ENCODE measurements at places on chromosomes 6 and 20.

DNA sequence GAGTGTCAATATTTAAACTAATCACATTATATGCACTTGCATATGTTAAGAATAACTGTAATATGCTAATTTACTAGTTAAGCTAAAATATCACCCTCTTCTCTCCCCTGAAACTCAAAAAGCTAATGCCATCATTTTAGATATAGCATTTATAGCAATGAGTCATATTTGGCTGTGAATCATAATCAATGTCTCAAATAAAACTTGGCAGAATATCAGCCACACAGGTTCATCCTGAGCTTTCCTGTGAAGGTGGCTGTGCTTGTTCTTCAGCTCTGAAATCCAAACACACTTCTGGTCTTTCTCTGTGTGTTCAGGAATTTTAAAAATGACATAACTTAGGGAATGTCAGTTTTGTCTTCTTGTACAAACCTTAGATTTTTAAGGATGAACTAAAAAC, 12.8 kb upstream of the PNRC1 start:
- no peak for DNase-seq

DNA sequence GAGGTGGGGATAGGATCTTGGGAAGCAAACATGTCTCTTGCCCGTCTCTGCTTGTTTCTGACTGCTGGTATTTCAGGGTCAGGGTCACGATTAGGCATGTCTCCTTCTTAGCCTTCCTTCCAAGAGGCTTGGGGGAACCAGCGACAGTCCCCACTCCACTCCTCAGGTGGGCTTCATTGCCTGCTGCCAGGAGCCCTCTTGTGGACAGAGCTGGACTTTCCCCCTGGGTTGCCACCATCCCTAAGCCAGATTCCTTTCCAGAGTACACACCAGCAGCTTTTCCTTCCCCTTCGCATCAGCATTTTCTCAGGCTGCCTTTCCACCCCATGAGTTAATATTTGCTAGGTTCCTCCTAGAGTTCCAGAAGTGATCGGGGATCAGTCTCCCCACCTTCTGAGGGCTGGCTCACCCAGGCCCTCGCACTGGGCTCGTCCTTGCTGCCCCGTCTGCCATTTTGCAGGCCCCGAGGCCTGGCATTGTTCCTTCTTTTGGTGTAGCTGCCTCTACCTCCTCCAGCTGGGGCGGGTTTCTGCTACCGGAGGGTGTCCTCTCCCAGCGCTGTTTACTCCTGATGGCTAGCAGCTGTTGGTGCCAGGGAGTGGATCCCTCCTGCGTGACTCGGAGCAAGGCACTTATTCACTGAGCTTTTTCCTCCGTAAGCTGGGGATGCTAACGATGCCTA, 8.8 kb upstream of the C20orf144 start:
- DNase-seq, result no peak

- no peak for DNase-seq
Measured at GRCh38 chr20:10555865-10556308, 117.9 kb downstream of the JAG1 start.

DNA sequence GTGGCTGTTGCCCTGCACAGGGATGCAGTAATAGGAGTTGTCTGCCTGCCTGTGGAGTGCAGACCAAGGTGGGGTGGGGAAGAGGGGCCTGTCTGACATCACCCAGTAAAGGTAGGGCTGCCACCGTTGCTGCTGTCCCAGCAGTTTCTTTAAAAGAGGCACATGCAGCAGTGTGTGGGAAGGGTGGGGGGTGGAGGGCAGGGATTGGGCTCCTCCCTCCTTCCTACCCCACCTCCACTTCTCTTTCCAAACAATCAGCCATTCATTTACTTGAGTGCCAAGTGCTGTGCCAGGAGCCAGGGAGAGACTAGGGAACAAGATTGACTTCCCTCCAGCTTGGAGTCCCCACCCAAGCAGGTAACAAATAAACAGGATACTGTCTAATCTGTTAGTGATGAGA, 66.8 kb upstream of the MYL9 start:
- no peak for DNase-seq

DNA sequence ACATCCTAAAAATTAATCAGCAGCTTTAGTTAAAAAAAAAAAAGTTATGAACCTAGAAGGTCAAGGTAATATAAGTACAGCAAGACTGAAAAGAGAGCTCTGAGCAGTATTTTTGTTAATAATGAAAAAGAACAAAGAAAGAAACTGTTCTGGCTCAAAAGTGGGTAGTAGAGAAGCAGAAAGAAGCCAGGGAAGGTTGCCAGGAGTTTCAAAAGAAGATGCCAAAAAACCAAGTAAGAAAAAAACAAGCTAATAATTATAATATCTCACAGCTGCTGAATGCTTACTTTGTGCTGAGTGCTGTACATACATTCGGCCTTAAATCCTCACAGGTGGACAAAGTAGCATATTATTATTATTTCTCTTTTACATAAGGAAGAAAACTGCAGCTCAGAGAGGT, 31.9 kb downstream of the NRSN1 start:
- no peak for DNase-seq

DNA sequence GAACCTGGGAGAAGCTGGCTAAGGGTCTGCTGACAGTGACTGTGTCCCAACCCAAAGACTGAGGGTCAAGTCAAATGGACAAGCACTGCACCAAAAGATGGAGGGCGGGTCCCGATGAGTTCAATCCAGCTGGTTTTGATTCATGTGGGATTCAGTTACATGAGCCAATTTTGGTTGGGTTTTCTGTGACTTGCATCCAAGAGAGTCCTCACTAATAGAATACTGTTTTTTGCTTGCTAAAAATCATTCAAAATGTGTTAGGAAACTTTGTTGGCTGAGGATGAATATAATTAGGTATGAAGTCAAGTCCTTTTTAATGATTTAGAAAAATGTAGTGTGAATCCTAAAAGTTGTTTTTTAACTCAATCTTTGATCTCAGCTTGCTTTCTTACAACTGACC, 323.8 kb upstream of the NOX3 start:
- no peak for DNase-seq

DNA sequence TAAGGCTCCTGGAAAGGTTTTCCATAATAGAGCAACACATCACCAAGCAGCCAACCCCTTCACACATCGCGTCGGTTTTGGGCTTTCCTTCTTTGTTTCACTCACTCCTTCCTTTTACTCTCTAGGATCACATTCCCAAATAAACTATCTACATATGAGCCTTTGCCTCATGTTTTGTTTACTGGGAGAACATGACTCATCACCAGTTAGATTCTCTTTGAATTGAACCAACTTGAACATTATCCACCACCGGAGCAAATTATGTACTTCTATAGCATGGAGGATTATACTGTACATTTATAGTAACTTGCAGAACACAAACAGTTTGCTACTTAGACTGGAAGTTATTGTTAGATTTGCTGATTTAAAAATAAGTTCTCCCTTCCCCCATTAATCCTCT, 41.0 kb downstream of the SAMD5 start:
- DNase-seq, result no peak

DNA sequence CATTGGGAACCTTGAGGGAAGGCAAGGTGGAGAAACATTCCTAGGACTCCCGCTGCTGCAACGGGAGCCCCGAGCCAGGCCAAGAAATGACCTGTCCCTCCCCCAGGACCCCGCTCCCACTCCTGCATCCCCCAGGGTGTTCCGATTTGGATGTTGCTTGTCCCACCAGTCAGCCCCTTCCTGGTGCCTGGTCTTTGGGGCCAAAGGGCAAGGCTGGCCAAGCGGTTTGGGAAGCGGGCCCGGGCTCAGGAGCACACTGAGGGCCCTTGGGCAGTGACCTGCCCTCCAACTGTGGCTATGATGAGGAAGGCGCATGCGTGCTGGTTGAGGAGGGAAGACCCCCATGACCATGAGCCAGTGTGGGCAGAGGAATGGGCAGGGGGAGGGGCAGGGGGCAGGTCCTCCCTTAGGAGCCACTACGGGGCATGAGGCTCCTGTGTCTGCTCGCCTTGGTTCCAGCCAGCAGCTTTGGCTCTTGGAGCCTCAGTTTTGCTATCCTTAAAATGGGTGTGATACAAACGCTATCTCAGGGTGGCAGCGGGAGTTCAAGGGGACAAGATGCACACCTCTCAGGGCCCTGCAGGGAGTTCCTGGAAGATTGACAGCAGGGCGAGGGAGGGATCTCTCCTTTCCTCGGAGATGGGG, 50.4 kb downstream of the RBM38 start:
- no peak for DNase-seq

DNA sequence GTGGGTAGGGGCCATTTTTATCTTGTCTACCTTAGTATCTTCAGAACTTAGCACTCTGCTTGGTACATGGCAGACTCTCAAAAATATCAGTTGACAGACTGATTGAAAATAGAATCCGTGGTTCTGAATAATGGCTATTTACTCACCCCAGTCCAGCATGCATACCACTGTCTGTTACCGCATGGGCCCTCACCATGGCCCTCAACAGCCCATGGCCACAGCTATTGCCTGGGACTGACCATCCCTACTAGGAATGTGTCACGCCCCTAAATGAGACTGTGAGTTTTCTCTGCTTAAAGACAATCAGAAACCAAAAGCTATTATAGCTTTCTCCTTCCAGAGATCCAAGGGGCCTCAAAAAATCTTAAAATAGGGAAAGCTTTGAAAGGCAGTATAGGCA, 207.7 kb downstream of the ATXN1 start:
- no peak for DNase-seq

DNA sequence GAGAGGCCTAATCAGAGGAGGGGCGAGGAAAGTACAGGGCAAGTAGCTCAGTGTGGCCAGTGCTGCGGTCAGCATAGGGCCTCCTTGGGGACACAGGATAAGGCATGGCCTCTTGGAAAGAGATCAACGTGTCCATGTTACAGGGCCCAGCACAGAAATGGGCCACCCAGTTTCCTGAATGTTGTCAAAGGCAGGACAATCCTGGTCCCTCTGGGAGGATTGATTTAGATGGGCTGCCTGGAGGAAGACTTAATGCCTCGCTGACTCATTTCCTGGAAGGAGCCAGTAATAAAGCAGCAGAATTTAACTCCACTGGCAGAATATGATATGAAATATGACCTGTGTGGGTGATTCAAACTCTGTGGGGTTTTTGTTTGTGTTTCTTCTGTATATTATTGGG, 16.6 kb downstream of the DDO start:
- no peak for DNase-seq

- no peak for DNase-seq
Measured at GRCh38 chr6:41492261-41492891, 53.8 kb upstream of the FOXP4 start.

- no peak for DNase-seq
Measured at GRCh38 chr20:13199279-13199678, 21.8 kb upstream of the ISM1 start.

GRCh38 chr20:22371843-22372242, 212.5 kb downstream of the FOXA2 start:
- DNase-seq, result no peak

DNA sequence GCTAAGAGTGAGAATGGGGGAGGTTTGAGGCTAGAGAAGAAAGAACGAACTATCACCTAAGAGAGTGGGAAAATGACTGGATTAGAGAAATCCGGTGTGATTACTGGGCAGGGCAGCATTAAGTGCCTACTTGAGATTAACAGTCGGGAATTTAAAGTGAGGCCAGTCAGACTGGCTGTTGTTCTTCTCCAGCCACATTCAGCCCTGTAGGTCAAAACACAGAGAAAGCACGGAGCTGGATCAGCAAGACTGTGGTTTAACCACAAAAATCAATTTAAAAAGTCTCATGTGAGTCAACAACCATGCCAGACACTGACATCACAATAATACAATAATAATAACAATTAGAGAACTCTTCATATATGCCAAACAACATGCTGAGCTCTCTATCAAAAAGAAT, 301.9 kb upstream of the SGK1 start:
- no peak for DNase-seq

GRCh38 chr20:58619077-58619863, 31.8 kb upstream of the STX16 start:
- DNase-seq, result no peak

DNA sequence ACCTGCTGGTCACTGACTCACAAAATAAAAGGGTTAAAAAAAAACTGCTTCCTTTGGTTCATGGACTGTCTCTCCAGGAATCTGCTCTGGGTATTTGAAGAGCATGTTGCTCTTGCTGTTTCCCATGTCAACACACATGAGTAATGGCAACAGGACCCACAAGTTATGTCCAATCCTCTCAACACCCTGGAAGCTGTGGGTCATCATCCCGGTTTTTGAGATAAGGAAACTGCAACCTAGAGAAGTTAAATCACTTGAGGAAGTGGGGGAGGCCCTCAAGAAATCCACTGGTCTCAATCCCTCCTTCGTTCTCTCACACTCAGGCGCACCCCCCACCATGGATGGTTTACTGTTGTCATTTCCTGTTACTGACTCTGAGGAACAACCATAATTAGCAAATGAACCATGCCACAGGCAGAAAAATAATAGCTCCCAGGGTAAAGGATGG, 12.4 kb downstream of the MAP1LC3A start:
- no peak for DNase-seq

- DNase-seq, result no peak
Measured at GRCh38 chr20:40196846-40197436, 492.1 kb downstream of the MAFB start.

DNA sequence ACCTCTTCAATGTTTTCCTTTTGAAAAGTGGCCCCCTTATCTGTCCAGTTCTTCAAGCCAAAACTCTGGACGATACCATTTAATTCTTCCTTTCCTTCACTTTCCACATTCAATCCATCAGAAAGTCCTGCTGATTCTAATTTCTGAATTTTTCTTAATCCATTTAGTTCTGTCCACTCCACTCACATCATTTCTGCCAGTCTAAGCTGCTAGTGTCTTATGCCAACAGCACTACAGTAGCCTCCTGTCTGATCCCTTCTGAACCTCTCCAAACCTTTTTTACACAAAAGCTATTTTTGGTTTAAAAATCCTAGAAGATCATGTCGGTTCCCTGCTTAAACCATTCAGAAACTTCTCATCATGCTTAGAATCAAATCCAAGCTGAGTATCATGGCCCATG, 24.5 kb upstream of the SNAP25 start:
- no peak for DNase-seq

- no peak for DNase-seq
Measured at GRCh38 chr6:132481189-132481588, 31.7 kb downstream of the STX7 start.

DNA sequence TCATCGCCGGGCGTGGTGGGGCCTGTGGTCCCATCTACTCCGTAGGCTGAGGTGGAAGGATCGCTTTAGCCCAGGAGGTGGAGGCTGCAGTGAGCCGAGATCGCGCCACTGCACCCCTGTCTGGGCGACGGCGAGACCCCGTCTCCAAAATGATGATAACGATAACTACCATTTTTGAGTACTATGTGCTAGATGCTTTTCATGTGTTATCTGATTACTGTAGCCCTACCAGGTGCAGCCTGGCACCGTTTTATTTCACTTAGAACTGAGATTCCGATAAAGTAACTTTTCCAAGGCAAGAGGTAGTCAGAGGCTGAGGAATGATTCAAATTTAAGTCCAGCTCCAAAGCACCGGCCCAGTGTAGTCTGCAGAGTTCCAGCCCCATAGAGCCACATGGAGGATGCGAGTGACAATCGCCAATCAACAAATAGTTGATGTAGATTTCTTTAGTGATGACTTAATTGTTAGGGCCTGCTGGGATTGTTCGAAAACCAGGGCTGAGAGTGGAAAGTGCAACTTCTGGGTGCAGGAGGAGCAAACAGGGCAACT, 727 bp downstream of the ERMARD start:
- no peak for DNase-seq

- DNase-seq, result no peak
Measured at GRCh38 chr6:36222924-36223323, 26.4 kb downstream of the BRPF3 start.

All from caudate nucleus (tissue), 63 donors.